ENCODE measurements at places on chromosomes 16 and 17. TPM values are rescaled to one million over a fixed set of nuclear protein-coding genes. Genes with fewer than 3 reads are reported as not detected.

Gene ACSM2A
- total RNA-seq = not detected

Gene TPSG1
- not detected for total RNA-seq

Gene TTYH2
- total RNA-seq = 0.96 TPM

Gene CHST6
- 0.96 TPM for total RNA-seq

Gene TBX4
- not detected for total RNA-seq

Gene TOX3
- not detected for total RNA-seq

Gene SMPD3
- total RNA-seq = not detected

Gene GLTPD2
- not detected for total RNA-seq

Gene DNAAF1
- total RNA-seq = not detected

Gene WSB1
- 55.2 TPM for total RNA-seq

Gene SCGB1C2
- not detected for total RNA-seq

Gene PRSS27
- total RNA-seq = 1.1 TPM

DNA sequence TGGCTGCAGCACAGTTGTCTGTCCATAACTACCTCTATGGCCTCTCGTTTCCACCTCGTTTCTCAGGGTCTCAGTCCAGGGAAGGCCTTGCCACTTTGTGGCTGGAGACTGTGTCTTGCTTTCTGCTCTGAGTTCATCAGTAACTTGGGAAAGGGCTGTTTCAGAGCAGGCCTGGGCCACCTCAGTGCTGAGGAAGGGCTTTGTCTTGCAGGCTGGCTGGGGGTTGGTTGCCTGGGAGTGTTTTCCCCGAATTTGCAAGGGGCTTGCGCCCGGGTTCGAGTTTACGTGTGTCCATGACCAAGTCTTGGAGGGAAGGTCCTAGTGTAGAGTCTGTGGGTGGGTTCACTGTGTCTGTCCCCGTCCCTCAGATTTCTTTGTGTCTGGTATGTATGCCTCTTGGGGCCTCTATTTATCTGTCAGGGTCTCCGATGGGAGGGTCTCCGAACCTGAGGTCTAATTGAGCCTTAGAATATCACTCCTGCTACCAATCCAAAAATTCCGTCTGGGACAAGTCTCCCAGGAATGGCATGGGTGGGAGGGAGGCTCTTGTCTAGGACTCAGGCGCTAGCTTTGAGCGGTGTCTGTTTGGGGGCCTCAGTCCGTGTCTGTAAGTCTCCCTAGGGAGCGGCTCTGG, 594 bp upstream of the TGFB1I1 start:
- DNase-seq = no peak

- DNase-seq = no peak
These were observed 19.1 kb upstream of the CACNG1 start for GRCh38 chr17:67025216-67025792.

DNA sequence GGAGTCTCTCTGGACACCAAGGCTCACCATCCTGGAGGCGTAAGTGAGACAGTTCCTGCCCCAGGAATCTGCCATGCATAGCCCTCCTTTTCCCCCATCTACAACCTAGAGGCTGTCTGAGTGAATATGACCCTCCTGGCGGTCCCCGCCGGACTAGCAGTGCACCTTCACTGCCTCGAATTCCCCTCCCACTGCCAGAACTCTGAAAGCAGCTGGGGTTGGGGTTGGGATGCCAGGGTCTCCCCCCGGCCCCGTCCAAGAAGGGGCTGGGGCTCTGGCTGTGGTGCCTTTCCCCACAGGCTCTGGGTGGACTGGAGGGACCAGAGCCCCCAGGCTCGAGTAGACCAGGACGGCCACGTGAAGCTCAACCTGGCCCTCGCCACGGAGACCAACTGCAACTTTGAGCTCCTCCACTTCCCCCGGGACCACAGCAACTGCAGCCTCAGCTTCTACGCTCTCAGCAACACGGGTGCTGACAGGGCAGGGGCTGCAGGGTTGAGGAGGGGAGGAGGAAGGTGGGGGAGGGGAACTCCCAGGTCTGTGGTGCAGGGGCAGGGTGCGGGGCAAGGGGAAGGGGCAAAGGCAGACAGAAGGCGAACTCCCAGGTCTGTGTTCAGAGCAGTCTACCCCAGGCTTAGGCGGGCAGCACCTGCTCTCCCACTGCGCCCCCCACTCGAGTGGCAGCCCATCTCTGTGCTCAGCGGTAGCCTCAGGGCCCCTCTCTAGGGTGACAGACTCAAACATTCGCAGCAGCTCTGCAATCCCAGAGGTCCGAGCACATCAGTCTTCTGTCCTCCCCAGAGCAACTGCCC, 1.2 kb downstream of the ZACN start:
- DNase-seq = no peak

GRCh38 chr16:14193316-14193871, 122.3 kb downstream of the MRTFB start:
- no peak for DNase-seq

GRCh38 chr17:9890124-9890523, 14.9 kb downstream of the RCVRN start:
- DNase-seq = no peak

DNA sequence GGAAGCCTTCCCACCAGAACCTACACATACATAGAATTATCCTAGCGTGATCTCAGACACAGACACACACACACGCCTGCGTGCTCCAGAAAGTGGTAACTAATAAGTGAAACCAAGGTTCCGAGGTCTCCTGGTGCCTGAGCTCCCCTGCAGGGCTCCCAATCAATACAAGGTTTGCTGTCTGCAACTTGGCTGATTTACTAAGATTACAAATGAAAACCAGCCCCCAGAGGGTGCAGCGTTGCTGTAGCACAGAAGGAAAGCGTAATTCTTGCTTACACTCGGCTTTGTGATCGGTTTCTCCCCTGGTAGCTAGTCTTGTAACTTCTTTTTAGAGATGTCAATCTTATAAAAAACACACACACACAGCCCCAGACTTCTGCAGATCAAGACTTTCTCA, 334.1 kb upstream of the XYLT1 start:
- no peak for DNase-seq

- DNase-seq = no peak
These were observed at the start of gene TMEM132E for GRCh38 chr17:34579017-34579946. Gene TMEM132E, plus strand, starts transcription at chr17:34579582. Its CDS starts 1,495 bp downstream, at chr17:34581077.

- no peak for DNase-seq
These were observed 11.7 kb upstream of the TMIGD1 start for GRCh38 chr17:30345527-30346075.

DNA sequence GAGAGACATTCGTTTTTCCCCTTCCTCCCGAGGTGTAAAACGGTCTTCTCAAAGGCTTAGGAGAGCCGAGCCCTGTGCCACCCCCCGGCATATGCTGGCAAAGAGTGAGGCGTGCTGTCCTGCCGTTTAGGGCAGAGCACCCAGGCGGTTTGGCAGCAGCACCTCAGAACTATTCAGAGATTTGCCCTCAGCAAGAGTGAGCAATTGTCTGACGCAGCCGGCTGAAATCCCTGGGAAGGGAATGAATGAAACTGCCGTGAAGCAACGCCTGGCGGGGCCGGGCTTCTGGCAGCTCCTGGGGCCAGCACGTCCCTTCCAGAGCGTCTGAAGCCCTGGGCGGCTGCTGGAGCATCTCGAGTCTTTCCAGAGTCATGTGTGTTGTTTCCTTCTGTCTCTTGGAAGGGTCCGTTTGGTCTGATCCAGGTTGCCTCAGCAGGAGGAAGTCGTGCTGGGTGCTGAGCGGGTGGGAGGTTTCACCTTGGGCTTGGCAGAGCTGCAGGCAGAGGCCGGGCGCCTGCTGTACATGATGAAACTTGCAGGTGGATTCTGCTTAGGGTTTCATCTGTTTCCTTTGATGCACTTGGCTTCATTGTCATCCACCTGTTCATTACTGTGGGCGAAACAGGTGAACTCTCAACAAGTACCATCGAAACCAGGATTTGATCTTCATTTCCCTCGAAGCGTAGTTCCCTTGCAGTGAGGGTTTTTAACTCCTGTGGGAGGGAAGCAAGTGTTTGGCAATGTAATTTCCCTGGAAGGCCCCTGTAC, 35.4 kb downstream of the TBCD start:
- DNase-seq = no peak

GRCh38 chr16:53061701-53062159, 6.9 kb downstream of the CHD9 start:
- no peak for DNase-seq

- DNase-seq = peak; percentile 58
These were observed 1.0 kb downstream of the EIF1 start for GRCh38 chr17:41689497-41690299.

DNA sequence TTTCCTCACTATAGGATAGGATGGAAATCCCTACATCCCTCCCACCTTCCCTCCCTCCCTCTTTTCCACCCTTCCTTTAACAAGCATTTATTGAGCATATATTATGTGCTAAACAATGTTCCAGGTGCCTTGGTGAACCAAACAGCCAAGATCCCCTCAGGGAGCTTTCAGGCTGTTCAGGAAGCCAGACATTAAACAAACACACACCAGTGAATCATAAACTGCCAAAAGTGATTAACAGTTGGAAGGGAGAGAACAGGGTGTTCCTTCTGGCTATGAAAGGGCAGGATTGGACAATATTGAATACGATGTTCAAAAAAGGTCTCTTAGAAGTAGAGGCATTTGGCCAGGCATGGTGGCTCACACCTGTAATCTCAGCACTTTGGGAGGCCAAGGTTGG, 22.8 kb upstream of the CNEP1R1 start:
- DNase-seq = peak; percentile 47

- DNase-seq = no peak
These were observed 4.7 kb upstream of the TEKT3 start for GRCh38 chr17:15346066-15346595.

- no peak for DNase-seq
These were observed 27.2 kb upstream of the IRF8 start for GRCh38 chr16:85871756-85872155.

DNA sequence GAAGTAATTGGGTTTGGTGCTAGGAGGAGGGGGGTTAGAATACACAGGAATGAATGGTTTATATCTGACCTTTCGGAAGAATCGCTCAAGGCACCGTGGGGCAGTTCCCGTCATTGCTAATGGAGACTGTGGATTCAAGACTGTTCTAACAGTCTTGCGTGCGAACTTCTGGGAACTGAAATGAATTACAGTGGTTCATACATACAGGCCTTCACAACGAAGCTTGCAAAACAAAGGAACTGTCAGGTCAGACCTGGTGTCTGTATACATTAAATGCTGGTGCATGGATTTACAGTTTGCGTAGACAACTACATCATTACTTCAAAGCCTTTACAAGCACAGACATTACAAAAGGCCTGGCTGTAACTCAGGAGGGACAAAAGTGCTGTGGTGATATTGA, 983.9 kb downstream of the CDH11 start:
- DNase-seq = peak; percentile 75

DNA sequence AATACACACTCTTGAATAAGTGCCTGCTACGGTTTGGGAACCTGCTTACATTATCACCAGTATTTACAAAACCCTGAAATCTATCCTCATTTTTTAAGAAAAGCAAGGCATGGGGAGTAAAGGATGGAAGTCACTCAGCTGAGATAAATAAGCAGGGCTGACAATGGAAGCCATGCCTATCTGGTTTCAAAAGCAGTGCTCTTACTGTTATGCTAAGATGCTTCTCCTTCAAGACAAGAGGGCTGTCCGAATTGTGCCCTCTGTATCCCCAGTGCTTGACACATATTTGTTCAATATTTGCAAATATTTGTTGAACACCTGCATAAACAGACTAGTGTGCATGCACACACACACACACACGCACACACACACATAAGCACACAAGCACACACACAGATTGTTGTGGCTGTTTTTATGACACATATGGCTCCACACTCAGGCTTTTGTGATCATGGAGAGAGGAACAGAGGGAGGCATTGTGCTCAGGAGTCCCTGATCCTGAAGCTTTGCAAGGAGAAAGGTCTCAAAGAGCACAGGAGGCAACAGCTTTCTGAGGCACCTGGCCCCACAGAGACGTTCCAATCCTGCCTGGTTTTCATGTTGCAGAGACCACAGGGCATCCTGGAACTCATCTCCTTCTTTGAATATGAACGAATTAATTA, 401.6 kb upstream of the CDH11 start:
- no peak for DNase-seq

DNA sequence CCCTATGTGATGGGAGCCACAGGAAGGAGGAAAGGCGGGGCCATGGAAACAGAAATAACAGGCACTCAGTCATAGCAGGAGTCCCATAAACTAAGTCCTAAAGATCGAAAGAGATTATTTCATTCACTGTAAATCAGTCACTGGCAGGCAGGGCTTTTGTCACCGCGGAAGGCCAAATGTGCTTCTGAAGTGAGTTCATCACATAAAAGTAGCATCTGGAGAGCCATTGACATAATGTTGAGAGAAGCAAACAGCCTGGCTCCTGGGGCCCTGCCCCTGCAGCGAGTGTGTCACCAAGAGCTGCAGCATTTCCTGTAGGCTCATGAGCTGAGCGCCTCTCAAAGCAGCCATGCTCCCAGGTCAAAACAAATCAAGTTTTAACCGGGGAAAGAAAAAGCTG, 476.2 kb downstream of the HAPSTR1 start:
- DNase-seq = no peak

DNA sequence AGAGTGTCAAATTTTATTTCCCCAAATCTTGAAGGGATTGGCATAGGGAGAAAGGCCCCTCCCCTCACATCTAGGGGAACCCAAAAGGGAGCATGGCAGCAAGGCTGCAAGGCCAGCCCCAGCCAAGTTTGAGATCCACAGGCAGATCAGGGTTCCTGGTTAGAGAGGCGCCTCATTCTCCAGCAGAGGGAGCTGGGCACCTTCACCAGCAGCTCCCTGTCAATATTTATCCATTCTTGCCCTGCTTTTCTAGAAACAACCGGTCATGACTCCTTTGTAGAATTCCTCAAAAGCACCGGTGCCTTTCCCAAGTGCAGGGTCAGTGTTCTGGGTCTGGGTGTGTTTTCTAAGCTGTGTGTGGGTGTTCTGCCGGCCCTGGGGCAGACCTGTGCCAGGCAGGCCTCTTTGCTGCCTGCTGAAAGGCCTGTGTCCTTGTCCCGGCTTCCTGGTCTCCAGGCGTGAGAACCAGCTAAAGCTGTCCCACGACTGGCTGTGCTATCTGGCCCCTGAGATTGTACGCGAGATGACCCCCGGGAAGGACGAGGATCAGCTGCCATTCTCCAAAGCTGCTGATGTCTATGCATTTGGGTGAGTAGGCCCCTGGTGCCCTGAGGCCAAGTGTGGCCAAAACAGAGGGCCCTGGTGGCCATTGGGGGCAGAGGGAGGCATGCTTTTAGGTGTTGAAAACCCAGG, 21.2 kb upstream of the LGALS9 start:
- DNase-seq = peak; percentile 32

DNA sequence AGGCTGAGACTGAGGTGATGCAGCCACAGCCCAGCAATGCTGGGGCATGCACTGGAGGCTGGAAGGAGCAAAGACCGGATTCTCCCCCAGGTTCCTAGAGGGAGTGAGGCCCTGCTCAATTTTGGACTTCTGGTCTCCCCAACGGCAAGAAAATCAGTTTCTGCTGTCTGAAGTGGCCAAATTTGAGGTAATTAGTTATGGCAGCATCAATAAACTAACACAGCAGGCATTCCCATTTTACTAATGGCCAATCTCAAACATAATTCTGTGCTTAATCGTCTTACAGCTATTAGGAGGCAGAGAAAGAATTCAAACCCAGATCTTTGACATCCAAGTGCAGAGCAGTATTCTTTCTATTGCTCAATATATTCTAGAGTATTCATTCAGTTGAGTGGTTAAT, 16.2 kb downstream of the NETO2 start:
- no peak for DNase-seq

- DNase-seq = peak; percentile 73
These were observed at the start of gene METTL23 for GRCh38 chr17:76726776-76727718. Gene METTL23, plus strand, starts transcription at chr17:76726839. Its CDS starts 2,872 bp downstream, at chr17:76729711.
